Osteoblast (primary cell): ENCODE measurements at places on chromosomes 7 and 10. TPM values are rescaled to one million over a fixed set of nuclear protein-coding genes. Genes with fewer than 3 reads are reported as not detected.

PHKG1 gene
- total RNA-seq, result 1.8 and 2.1 TPM in 2 replicates

IL6 gene
- total RNA-seq, result 37.4 and 52.8 TPM in 2 replicates

- no peak overlapping the region for H3K4me3 ChIP-seq
- no peaks in the 10 kb centered on the region for H3K36me3 ChIP-seq
- H3K27ac ChIP-seq, result no peak overlapping the region
These were observed 121.4 kb upstream of the STK17A start for GRCh38 chr7:43461349-43462024.

SPOCK2 gene
- total RNA-seq, result 0.36 and 0.59 TPM in 2 replicates

DNA sequence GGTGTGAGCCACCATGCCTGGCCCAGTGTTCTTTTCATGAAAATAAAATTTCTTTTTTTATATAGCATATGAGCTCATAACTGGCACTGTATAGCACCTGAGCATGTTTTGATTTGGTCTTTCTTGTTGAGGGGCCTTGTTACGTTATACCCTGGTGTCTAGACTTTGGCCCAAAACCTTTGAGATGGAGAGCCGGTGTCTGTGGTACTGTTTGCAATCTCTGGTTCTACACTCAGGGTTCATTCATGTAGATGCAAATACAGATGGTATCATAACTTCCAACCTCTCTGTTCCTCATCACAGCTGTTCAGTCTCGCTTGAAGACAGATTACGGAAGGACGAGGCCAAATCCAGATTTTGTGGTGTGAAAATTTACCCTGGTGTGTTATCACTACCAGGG is at the start of gene TAS2R5:
Gene TAS2R5, plus strand, starts transcription at position 301 of the 400 bp plus-strand sequence. CDS start 145 bp downstream, outside the sequence.
- no peak for DNase-seq
- no peaks in the 10 kb centered on the region for H3K36me3 ChIP-seq
- H3K27me3 ChIP-seq, result no peaks in the 10 kb centered on the region
- H3K4me1 ChIP-seq, result no peaks in the 10 kb centered on the region
- H3K27ac ChIP-seq, result no peak within 1 kb of the TSS
- no peak within 1 kb of the TSS for H3K4me3 ChIP-seq

- no peak overlapping the region for H3K4me3 ChIP-seq
- H3K36me3 ChIP-seq, result no peaks in the 10 kb centered on the region
- no peak overlapping the region for H3K27ac ChIP-seq
- no peak for DNase-seq
- no peaks in the 10 kb centered on the region for H3K4me1 ChIP-seq
These were observed 173.6 kb downstream of the RNF133 start for GRCh38 chr7:122525355-122525754.

GRCh38 chr7:117048882-117049281 is 95.6 kb downstream of the ST7 start:
- H3K4me1 ChIP-seq, result peaks cover 7% of the 10 kb centered on the region
- no peak overlapping the region for H3K27ac ChIP-seq
- H3K36me3 ChIP-seq, result no peaks in the 10 kb centered on the region
- H3K4me3 ChIP-seq, result no peak overlapping the region
- no peak for DNase-seq

DNA sequence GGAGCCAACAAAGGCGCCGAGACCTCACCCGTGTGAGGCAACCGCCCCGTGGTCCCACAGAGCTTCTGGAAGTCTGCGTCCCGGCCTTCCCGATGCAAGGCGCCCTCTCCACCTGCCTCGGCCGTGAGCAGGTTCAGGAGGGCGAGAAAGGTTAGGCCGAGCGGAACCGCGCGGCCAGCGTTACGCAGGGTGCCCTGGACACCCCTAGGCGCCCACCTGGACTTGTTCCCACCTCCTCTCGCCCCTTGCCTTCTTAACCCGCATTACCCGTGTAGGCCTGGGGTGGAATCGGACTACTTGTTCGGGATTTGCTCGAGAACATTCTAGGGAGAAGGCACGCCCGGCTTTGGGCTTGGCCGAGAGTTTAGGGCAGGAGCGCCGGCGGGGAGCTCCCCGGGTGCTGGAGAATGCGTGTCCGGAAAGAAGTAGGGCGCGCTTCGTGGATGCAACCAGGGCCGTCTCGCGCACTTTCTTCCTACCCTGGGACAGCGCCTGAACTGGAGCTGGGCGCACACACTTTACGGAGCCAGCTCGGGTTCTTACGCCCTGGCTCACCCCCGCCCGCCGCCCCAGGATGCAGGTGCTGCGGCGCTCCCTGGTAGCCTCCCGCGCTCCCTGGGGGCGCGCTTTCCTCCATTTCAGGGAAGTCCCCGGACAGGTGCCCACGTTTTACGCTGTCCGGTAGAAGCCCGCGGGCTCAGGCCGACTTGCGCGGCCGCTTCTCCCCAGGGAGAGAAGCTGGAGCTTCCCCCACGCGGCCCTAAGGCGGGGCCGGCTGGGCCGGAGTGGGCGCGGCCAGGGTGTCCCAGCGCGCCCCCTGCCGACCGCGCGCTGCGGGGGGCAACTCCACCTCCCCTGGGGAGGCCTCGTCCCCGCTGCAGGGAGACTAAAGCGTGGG is 74.5 kb downstream of the INSIG1 start:
- no peak overlapping the region for H3K27ac ChIP-seq
- peaks cover 73% of the 10 kb centered on the region for H3K27me3 ChIP-seq
- no peak overlapping the region for H3K4me3 ChIP-seq
- no peaks in the 10 kb centered on the region for H3K36me3 ChIP-seq

PAX2 gene
- total RNA-seq, result not detected in 2 replicates

- no peak for DNase-seq
- no peaks in the 10 kb centered on the region for H3K36me3 ChIP-seq
- no peaks in the 10 kb centered on the region for H3K4me1 ChIP-seq
These were observed 91.5 kb downstream of the VPS41 start for GRCh38 chr7:38817526-38817925.

SYT15B gene
- total RNA-seq, result under 0.01 and 0.36 TPM in 2 replicates

GRCh38 chr7:106313966-106314365 is 29.2 kb upstream of the NAMPT start:
- no peak overlapping the region for H3K4me3 ChIP-seq
- no peak for DNase-seq
- H3K27ac ChIP-seq, result no peak overlapping the region
- H3K27me3 ChIP-seq, result no peaks in the 10 kb centered on the region

DNA sequence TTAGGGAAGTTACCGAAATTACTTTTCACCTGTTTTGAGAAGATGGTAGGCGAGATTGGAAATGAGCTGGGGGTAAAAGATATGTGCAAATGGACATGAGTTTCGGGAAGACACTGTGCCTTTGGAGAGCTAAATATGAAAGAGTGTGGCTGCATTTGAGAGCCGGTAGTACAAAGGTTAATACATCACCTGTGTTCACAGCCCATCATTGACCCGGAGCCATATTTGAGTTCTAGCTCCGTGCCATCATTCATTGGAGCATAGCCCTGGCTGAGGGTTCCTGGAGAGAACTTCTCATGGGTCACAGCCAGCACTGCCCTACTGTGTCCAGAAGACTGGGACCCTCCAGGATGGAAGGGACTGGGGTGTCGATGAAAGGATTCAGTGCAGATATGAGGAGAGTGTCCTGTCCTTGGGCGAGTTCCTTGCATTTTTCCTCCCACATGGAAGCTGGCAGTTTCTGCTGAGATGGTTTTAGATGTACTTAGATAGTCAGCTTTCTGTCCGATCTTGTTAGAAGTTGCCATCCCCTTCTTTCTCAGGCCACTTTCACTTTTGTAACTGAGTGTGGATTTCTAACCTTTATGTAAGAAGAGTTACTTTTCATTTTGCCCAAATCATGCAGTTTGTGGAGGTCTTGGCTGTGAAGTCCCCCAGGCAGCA is 138.8 kb downstream of the JCAD start:
- H3K4me1 ChIP-seq, result peaks cover 6% of the 10 kb centered on the region
- no peaks in the 10 kb centered on the region for H3K36me3 ChIP-seq
- no peak overlapping the region for H3K27ac ChIP-seq
- DNase-seq, result no peak

DNA sequence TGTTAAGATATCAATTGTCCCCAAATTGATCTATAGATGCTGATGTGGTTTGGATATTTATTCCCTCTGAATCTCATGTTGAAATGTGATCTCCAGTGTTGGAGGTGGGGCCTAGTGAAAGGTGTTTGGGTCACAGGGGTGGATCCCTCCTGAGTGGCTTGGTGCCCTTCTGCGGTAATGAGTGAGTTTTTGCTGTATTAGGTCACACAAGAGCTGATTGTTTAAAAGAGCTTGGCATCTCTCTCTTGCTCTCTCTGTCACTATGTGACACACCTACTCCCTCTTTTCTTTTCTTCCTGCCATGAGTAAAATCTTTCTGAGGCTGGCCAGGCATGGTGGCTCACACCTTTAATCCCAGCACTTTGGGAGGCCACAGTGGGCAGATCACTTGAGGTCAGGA is 98.2 kb upstream of the KAT6B start:
- H3K4me3 ChIP-seq, result no peak overlapping the region
- no peaks in the 10 kb centered on the region for H3K36me3 ChIP-seq
- no peak overlapping the region for H3K27ac ChIP-seq
- H3K27me3 ChIP-seq, result no peaks in the 10 kb centered on the region
- no peaks in the 10 kb centered on the region for H3K4me1 ChIP-seq

DNA sequence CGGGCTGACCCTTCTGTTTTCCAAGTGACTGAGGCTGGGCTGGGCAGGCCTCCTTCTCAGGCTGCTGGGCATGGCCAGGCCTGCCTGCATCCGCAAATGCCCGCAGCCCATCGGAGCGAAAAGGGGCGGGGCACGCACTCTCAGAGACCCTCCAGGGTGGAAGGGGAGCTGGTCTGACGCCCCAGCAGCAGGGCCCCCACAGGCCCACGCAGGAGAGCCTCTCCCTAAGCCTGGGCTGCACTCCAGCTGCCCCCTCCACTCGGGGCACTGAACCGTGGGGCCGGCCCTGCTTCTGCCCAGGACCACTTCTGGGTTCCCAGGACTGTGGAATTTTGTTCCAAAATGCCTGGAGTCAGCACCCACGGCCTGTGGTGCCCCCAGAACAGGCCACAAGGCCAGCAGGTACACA is 9.3 kb downstream of the ADAP1 start:
- no peak overlapping the region for H3K4me3 ChIP-seq
- DNase-seq, result peak; percentile 76
- H3K36me3 ChIP-seq, result no peaks in the 10 kb centered on the region
- H3K4me1 ChIP-seq, result no peaks in the 10 kb centered on the region

- H3K27me3 ChIP-seq, result peaks cover 2% of the 10 kb centered on the region
- no peak overlapping the region for H3K4me3 ChIP-seq
- no peaks in the 10 kb centered on the region for H3K36me3 ChIP-seq
These were observed 185.5 kb downstream of the EMX2 start for GRCh38 chr10:117728087-117728486.

DNA sequence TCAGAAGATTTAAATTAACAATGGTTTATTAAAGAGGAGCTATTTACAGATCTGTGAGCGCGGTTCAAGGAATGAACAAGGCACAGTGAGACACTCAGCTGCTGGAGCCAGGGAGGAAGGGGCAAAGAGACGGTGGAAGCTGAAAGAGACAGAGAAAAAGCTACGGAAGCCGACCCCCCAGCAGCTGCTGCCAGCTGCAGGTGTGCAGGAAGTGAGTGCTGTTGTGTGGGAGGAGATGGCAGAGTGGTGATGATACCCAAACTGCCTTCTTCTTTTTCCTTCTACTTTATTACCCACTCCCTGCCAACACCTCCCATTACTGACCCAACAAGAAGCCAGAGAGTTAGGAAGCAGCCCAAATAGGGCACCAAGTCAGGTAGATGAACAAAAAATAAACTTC is 41.9 kb upstream of the MBL2 start:
- H3K4me3 ChIP-seq, result no peak overlapping the region
- no peaks in the 10 kb centered on the region for H3K27me3 ChIP-seq
- DNase-seq, result no peak
- H3K27ac ChIP-seq, result no peak overlapping the region

SVIL gene
- total RNA-seq, result 36.9 and 122 TPM in 2 replicates

DNA sequence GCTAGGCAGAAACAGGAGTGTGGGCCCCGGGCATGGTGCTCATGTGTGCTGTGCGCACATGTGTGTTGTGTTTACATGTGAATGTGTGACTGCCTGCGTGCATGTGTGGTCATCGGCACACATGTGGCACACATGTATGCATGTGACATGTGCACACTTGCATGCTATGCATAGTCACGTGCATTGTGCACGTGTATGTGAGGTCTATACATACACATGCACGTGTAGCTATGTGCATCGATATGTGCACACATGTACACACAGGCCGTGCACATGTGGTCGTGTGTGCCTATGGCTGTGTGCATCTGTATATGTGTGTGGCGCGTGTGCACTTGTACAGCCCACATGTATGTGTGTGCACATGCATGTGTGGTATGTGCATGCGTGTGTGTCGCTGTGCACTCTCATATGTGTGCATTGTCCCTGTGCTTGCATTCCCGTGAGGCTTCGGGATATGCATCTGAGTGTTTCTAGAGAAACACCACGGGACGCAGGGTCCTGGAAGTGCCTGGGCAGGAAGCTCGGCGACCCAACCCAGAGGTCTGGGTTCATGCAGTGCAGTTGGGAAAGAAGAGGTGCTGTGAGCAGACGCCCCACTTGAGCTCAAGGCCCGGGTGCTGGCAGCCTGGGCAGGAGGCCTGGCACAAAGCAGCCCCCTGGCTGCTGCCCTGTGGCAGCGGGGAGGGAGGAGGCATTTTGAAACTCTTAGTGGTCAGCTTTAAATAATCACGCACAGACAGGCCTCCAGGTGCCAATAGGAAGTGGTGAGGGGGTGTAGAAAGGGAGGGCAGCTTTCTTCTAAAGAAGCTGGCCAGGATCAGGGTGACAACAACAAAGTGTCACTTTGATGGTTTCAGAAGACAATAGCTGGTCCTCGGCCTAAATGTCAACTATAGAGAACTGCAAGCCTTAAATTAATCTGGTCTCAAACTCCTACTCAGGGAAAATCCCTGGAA is 410.0 kb upstream of the MGMT start:
- no peak overlapping the region for H3K4me3 ChIP-seq
- DNase-seq, result no peak
- no peaks in the 10 kb centered on the region for H3K27me3 ChIP-seq

DNA sequence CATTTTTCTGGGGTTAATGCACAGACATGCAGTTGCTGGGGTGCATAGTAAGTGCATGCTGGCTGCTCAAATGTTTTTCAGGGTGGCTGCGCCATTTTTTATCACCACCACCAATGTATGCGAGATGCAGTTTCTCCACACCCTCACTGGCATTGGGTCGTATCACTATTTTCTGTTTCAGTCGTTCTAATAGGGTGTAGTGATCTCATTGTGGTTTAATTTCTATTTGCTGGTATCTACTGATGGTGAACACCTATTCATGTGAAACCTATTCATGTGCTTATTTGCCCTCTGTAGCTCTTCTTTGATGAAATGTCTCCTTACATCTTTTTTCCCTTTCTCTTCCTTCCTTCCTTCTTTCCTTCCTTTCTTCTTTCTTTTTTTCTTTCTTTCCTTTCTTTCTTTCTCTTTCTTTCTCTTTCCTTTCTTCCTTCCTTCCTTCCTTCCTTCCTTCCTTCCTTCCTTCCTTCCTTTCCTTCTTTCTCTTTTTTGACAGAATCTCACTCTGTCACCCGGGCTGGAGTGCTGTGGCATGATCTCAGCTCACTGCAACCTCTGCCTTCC is 84.3 kb downstream of the ELFN1 start:
- H3K36me3 ChIP-seq, result no peaks in the 10 kb centered on the region
- H3K4me3 ChIP-seq, result no peak overlapping the region
- H3K27me3 ChIP-seq, result peaks cover 32% of the 10 kb centered on the region
- H3K27ac ChIP-seq, result no peak overlapping the region
- peak; percentile 23 for DNase-seq

GRCh38 chr7:18019555-18019954 is 8.1 kb downstream of the PRPS1L1 start:
- DNase-seq, result no peak
- peaks cover 5% of the 10 kb centered on the region for H3K4me1 ChIP-seq
- no peak overlapping the region for H3K4me3 ChIP-seq
- no peaks in the 10 kb centered on the region for H3K36me3 ChIP-seq
- peak overlapping the region; percentile 25 for H3K27ac ChIP-seq
- no peaks in the 10 kb centered on the region for H3K27me3 ChIP-seq

FGFBP3 gene
- total RNA-seq, result 0.72 and 1.2 TPM in 2 replicates

CYP26C1 gene
- under 0.01 TPM in 2 replicates for total RNA-seq

FRAT1 gene
- total RNA-seq, result 3.3 and 3.8 TPM in 2 replicates

- peak; percentile 97 for DNase-seq
- H3K4me1 ChIP-seq, result peaks cover 14% of the 10 kb centered on the region
- peak overlapping the region; percentile 42 for H3K4me3 ChIP-seq
- peaks cover 17% of the 10 kb centered on the region for H3K36me3 ChIP-seq
- no peaks in the 10 kb centered on the region for H3K27me3 ChIP-seq
These were observed 36.5 kb upstream of the AP5Z1 start for GRCh38 chr7:4738711-4739527.
